ENCODE measurements at places on chromosomes 11 and 22. TPM values are rescaled to one million over a fixed set of nuclear protein-coding genes. Genes with fewer than 3 reads are reported as not detected.

The RASD2 gene
- 0.12 TPM for total RNA-seq

The MMP12 gene
- total RNA-seq = not detected

The VPREB1 gene
- total RNA-seq = not detected

The CACNA1I gene
- 0.12 TPM for total RNA-seq

The UNC93B1 gene
- total RNA-seq = 16.8 TPM

The SMTN gene
- 122 TPM for total RNA-seq

The ME3 gene
- total RNA-seq = 64.6 TPM

The IGLL1 gene
- total RNA-seq = not detected

The MRGPRX4 gene
- total RNA-seq = not detected

The DLG2 gene
- 2.6 TPM for total RNA-seq

The HEPN1 gene
- not detected for total RNA-seq

The SLC22A12 gene
- total RNA-seq = not detected

The PANX3 gene
- not detected for total RNA-seq

The RBFOX2 gene
- total RNA-seq = 169 TPM

The PGR gene
- total RNA-seq = 1.1 TPM

The ARHGAP20 gene
- 6.5 TPM for total RNA-seq

The CDC42BPG gene
- total RNA-seq = 0.25 TPM

The CRYBA4 gene
- total RNA-seq = not detected

The P2RX6 gene
- 1.4 TPM for total RNA-seq

The KRTAP5-11 gene
- not detected for total RNA-seq

The ADORA2A gene
- 2.2 TPM for total RNA-seq

The EIF4ENIF1 gene
- 8.6 TPM for total RNA-seq

The UBASH3B gene
- 24.2 TPM for total RNA-seq

The DDX25 gene
- total RNA-seq = not detected

The MRE11 gene
- total RNA-seq = 10.7 TPM

The FOLH1 gene
- total RNA-seq = 0.62 TPM

The JAM3 gene
- total RNA-seq = 71.5 TPM

The ESAM gene
- total RNA-seq = 13.6 TPM

The GGTLC3 gene
- total RNA-seq = not detected

The OR6T1 gene
- total RNA-seq = not detected

The SCN3B gene
- 0.13 TPM for total RNA-seq

The MYEOV gene
- total RNA-seq = 1.2 TPM

The CHEK1 gene
- 24.6 TPM for total RNA-seq

The IL18 gene
- total RNA-seq = not detected

The KCNA4 gene
- not detected for total RNA-seq

The OTOG gene
- total RNA-seq = not detected

The NOX4 gene
- 0.56 TPM for total RNA-seq

The SLC22A6 gene
- not detected for total RNA-seq

The ANO1 gene
- total RNA-seq = 16.4 TPM

The BDNF gene
- total RNA-seq = 42.3 TPM

The PRODH gene
- 0.06 TPM for total RNA-seq

The KDM4E gene
- total RNA-seq = not detected

The RCOR2 gene
- 2.0 TPM for total RNA-seq

The PGM2L1 gene
- 7.0 TPM for total RNA-seq
